ENCODE measurements at places on chromosomes 7 and 10.

DNA sequence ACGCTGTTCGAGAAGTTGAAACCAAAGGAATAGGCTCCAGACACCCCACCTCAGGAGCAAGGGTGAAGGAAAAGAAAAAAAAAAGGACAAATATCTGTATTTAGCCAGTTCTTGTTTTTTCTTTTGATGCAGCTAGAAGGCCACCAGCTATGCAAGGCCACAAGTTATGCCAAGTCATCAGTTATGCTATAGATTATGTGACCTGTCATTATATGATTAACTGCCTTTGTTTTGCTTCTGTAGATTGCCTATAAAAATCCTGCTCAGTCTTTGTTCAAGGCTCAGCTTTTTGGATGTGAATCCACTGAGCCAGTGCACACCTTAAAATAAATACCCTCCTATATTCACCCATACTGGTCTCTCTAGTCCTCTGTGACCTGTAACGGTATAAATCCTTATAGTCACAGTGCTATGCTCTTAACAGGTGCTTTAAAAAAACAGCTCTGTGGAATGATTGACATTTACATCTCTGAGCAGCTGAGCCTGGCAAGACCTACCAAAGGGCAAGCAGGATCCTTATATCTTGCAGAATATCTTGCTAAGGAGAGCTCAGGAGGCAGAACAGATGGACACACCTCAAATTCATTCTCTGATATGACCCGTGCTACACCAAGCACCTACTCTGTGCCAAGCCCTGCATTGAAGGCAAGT, 20.4 kb downstream of the MAT1A start:
- no peak for DNase-seq

DNA sequence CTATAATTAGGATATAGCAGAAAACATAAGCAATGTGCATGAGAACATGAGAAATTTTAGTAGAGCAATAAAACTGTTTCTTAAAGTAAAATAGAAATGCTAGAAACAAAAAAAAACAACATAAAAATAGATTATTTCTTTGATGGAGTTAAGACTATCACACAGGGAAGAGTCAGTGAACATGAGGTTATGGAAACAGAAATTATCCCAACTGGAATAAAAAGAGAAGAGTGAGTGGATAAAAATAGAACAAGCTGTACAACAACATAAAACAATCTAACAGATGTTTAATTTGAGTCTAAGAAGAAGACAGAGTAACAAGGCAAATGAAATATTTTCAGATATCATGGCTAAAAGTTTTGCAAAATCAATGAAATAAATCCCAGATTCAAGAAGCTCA, 7.5 kb upstream of the OR6B1 start:
- DNase-seq: no peak

- DNase-seq: no peak
Measured at GRCh38 chr10:60280475-60280874, 109.2 kb downstream of the ANK3 start.

GRCh38 chr10:46033602-46034011, 3.2 kb upstream of the NCOA4 start:
- no peak for DNase-seq

DNA sequence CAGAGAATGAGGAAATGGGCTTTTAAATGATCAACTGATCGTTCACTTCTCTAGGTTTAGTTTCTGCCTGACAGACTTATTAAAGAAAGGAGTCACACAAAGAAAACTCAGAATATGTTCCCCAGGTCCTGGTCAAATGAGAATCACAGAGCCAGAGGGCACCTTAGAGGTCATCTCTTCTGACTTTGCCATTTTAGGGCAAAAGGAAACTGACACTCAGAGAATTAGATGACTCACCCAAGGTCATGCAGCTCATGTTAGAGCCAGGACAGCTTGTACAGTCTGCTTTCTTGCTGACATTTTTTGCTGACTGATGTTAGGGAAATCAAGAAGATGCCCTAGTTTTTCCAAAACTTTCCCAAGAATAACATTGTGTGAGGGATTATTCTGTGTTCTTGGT, 312.7 kb upstream of the SP8 start:
- no peak for DNase-seq

GRCh38 chr7:150830937-150831336, 21.4 kb upstream of the AOC1 start:
- DNase-seq: no peak

DNA sequence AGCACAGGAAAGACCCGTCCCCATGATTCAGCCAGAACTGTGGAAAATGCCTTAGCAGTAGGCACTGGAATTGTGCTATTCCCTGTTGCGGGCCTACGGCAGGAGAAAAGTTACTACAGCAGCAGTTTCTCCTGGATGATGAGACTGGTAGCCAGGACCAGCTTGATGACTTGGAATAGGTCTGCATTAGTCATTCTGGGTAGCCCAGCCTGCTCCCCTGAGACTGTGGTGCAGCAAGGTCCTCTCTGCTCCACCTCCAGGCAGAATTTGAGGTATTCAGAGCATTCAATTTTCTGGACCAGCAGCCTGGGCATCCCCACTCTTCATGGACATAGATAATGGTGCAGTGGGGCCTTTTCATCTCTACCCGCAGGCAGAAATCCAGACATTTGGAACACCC, 490.0 kb downstream of the SH2D4B start:
- DNase-seq: no peak

GRCh38 chr7:115885550-115885949, 145.0 kb downstream of the TFEC start:
- DNase-seq: no peak

DNA sequence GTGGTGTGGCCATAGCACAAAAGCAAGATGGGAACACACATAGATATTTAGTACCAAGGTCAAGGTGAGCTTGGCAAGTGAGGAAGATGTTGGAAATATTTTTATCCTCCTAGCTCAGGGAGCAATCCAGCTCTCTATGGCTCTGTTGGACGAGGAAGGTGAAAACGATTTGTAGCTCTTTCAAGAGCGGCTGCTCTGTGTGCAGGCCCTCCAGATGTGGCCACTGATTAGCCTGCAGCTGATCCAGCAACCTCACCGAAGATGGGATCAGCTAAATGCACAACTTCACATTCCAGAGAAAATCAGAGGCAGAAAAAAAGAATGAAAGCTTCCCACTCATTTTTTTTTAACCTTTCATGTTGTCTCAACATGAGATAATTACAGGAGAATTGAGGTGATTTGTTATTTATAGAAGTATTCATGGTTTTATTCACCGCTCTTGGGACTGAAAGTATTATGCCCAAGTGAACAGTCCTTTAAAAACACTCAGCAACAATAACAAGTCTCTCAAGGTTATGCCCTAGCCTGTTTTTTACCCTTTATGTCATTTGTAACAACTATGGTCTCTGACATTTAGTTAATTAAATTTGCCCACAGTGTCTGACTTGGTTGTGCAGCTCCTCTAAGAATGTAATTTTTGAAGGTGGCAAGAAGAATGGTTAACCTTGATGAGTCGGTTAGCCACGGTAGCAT, 213.6 kb upstream of the ADARB2 start:
- DNase-seq: no peak

DNA sequence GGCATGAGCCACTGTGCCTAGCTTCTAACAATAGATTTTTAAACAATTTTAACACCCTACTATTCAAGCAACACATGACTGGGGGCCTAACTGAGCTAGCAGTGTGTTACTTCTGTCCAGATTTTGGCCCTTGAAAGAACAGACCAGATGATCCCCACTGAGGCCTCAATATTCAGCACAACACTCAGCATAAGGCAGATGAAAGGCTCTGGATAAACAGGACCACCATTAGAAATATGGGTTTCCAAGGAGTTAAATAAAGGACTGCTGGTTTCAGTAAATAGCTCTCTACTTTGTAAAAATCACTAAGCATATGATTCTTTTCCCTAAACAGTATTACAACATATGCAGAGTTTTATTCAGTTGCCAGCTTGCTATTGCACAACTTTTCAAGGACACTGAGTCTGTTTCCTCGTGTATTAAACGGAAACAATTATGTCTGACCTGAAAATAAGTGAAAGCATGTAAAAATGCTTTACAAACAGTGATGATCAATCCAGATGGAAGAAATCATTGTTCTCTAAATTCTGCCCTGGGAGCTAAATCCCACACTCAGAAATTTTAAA, 23.8 kb upstream of the FZD1 start:
- DNase-seq: no peak

DNA sequence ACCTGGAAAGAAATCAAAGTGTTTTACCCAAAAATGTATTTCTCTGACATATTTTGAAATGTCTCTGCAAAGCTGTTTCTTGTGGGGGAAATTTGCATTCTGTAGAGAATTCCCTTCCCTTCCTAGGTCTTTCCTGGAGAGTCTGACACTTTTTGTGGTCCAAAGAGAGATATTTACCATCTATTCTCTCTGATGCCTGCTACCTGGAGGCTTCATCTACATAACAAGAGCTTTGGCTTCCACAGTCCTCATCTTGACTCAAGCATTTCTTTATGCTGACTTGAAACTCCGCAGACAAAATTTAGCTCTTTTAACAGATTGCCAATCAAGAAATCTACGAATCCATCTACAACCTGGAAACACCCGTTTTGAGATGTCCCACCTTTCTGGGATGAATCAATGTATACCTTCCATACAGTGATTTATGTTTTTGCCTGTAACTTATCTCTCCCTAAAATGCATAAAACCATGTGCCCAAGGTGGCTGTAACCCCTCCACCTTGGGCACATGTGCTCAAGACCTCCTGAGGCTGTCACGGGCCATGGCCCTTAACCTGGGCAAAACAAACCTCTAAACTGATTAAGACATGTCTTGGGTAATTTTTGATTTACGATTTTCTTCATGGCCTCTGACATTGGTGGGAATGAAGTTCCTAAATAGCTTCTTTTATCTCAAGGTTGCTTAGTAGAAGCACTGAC, 334.7 kb downstream of the GALNT17 start:
- no peak for DNase-seq

GRCh38 chr10:30509508-30509907, 75.5 kb downstream of the MAP3K8 start:
- no peak for DNase-seq

- DNase-seq: no peak
Measured at GRCh38 chr7:153097511-153098201, 338.1 kb downstream of the ACTR3B start.

DNA sequence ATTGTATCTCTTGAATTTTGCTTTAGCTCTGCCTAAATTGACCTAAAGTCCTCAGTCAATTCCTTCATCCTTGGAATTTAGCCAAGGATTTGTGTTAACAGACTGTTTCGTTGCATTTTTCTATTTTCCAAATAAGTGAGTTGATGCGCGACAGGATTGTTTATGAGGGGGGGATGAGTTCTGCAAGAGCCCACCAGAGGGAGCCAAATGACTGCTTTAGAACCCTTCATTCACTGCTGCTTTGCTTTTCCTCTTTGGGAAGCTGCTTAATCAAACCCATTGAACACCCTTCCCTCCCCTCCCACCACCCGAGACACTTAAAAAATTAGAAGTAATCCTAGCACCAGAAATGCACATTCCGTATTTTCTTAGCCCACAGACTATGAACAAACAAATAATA, 33.7 kb upstream of the PTF1A start:
- no peak for DNase-seq

- DNase-seq: no peak
Measured at GRCh38 chr7:94838717-94839116, 68.7 kb upstream of the PPP1R9A start.

GRCh38 chr10:11604865-11605650, 6.4 kb downstream of the USP6NL start:
- no peak for DNase-seq

- no peak for DNase-seq
Measured at GRCh38 chr7:23100697-23101096, 4.9 kb upstream of the KLHL7 start.

GRCh38 chr10:85532773-85533172, 833.8 kb downstream of the GRID1 start:
- no peak for DNase-seq

GRCh38 chr7:116924741-116925140, 28.6 kb upstream of the ST7 start:
- no peak for DNase-seq

DNA sequence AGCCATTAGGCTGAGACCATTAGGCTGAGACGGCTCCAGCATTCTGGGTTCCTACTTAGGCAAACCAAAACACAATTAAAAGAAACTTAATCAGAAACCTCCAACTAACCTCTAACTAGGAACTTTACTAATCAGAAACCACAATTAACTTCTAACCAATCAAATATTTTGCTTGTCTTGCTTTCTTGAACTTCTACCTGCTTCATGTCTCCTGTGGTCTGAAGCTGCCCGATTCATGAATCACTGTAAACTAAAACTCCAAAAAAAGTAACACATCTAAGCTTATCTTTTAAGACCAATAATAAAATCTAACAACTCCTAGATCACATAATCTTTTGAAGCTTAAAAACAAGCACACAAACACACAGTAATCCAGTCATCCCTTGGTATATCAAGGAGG, 76.1 kb downstream of the PDSS1 start:
- no peak for DNase-seq

DNA sequence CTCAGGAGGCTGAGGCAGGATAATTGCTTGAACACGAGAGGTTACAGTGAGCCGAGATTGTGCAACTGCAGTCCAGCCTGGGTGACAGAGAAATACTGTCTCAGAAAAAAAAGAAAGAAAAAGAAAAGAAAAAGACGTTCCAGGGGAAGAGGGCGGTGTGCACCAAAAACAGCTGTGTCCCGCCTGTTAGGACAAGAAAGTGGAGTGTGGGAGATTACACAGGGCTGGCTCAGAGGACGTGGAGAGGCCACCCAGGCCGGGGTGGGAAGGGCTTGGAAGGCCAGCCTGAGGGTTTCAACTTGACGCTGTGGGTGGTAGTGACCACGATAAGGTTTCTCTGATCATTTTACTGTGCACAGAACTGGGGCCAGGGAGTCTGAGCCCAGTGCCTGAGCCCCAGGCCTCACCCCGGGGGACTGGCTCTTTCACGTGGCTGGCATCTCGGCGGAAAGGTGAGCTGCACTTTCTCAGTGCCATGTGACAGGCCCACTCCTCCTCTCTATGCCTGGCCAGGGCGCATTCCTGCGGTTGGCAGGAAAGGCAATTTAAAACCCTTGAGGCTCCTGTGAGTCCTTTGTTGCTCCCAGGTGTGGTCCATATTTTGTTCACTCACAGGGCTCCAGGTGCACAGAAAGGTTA, 13.9 kb downstream of the RHBDD2 start:
- DNase-seq: no peak

- no peak for DNase-seq
Measured at GRCh38 chr7:54076616-54077015, 465.6 kb upstream of the VSTM2A start.

GRCh38 chr10:52651293-52651692, 121.3 kb downstream of the MBL2 start:
- DNase-seq: no peak

DNA sequence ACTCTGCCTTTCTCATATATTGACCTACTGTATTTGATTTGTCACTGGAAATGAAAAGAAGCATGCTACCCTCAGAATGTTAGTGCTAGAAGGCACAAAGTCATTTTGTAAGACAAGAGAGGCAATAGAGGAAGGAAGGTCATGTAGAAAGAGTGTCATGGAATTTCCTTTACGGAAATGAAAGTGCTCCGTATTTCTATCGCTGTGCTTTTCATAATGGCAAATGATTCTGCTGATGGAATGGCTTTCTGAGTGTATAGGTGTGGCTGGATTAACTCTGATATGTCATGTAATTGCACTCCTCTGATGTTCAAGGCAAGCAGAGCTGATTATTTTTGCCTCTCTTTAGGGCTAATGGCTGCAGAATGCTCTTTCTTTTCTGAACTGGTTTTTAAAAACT, 15.5 kb upstream of the STEAP4 start:
- DNase-seq: no peak

- no peak for DNase-seq
Measured at GRCh38 chr10:59900048-59900727, 6.2 kb downstream of the CCDC6 start.
